ENCODE measurements at places on chromosomes 1 and 21.

- DNase-seq = no peak
These were observed 12.3 kb downstream of the RAB4A start for GRCh38 chr1:229283183-229283611.

DNA sequence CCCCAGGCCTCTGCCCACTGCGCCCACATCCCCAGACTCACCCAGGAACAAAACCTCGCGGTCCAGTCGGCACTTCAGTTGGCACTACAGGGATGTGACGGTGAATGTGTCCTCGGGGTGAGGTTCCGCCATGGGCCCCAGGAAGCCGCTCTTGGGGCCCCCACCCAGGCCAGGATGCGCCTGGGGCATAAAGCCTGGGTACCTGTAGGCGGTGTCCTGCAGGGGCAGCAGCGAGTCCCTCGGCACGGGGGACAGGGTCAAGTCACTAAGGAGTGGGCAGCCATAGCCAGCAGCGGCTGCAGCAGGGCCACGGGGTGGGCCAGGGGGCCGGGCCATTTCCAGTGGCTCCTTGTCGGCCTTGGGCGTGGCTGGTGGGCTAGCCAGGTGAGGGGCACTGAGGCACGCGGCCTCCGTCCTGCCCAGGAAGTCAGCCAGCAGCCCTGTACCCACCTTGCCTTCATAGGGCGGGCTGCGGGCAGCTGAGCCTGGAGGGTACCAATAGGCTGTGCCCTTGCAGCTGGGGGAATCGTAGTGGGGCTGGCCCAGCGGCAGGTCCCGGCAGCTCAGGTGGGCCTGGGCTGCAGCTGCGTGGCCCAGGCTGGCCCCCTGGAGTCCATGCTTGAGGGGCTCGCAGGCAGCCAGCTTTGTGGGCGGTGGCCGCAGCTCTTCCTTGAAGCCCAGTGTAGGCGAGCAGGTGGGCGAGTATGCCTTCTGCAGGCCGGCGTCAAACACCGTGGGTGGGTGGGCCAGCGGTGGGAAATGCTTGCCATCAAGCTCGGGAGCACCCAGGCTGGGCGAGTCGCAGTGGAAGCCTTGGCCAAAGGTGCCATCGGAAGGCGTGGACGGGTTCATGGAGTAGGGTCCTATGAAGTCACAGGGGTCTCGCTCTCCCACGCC lies 56.5 kb downstream of the AHDC1 start:
- no peak for DNase-seq

- DNase-seq = no peak
These were observed 189.4 kb upstream of the PALMD start for GRCh38 chr1:99456536-99456935.

- no peak for DNase-seq
These were observed 38.4 kb upstream of the FGGY start for GRCh38 chr1:59258412-59259032.

GRCh38 chr1:32919811-32920733 lies 18.9 kb upstream of the TMEM54 start:
- DNase-seq = no peak

DNA sequence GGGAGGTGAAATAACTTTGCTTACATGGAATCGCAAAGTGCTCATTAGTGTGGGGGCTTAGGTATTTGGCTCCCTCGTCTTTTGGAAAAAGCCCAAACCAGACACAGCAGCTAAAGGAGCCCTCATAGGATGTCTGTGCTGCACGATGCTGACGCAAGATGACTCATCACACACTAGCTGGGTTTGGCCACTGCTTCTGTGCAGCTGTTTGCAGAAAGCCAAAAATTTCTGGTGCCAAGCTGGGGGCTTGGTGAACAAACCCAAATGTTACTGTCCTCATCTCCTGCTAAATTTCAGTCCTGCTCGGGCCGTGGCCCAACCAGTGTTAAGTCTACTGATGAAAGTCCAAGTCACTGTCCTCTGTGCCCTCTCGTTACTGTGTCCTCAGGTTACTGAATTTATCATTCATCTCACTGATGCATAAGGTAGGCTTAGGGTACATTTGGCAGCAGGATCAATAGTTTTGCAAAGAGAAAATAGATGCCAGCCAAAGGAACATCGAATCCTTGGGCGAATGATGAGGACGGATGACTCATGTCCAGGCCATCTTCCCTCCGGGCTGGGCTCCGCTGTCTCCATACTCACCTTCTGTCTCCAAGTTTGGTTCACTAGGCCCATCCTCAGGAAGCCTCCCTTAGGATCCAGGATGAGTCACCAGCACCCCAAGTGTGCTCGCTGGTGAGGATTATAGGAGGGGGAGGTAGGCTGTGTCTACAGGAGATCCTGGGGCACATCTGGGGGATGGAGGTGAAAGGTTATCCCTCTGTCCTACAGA lies 177.7 kb downstream of the ADSS2 start:
- DNase-seq = no peak

DNA sequence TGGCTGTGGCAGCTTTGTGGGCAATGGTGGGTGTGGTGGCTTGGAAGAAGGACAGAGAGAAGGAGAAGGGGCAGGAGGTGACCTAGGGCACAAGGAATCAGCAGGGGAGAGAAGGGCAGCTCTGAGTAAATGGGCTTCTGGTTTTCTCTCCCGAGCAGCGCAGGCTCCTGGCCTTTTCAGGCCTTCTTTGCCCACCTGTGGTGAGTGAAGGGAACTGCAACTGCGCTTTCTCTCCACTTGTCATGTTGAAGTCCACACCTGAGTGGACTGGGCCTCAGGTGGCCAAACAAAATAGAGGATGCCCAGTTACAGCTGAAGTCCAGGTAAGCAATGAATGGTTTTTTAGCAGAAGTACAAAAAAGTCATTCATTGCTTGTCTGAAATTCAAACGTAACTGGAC lies 29.4 kb upstream of the KCNA10 start:
- peak; percentile 23 for DNase-seq

DNA sequence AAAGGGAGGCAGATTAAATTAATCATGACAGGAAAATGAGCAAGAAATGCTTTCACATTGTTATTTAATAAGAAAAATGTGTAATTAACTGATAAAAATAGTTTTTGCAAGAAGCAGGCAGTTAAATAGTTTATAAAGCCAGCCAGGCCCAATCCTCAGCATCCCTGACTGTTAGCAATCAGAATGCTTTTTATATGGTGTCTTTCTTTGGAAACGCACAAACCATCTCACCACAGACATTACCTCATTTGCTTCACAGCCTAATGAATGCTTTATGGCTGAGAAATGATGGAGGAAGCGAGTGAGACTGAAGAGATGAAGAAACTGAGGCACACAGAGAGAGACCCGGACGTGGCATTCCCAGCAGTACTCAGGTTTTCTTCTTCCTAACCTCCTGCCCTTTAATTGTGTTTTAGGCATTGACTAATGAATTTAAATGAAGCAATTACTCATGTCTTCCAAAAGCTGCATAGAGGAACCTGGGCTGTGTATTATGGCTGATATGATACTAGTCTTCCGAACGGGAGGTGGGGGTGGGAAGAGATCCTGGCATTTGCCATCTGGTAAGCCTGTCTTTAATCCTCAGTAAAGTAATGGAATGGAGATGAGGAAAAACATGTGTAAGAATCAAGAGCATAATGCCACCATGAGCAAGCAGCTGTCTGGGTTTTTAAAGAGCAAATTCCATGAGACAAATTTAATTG lies 116.1 kb upstream of the LMO4 start:
- no peak for DNase-seq
